ENCODE measurements at places on chromosomes 5 and 9.

DNA sequence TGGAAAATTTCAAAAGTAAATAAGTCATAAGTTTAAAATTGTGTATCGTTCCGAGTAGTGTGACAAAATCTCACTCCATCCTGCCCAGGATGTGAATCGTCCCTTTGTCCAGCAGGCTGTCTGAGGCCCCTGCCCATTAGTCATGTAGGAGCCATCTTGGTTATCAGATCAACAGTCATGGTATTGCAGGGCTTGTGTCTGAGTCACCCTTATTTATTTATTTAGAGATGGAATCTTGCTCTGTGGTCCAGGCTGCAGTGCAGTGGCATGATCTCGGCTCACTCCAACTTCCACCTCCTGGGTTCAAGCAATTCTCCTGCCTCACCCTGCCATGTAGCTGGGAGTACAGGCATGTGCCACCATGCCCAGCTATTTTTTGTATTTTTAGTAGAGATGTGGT, 30.2 kb downstream of the ITGA2 start:
- no peak for DNase-seq

DNA sequence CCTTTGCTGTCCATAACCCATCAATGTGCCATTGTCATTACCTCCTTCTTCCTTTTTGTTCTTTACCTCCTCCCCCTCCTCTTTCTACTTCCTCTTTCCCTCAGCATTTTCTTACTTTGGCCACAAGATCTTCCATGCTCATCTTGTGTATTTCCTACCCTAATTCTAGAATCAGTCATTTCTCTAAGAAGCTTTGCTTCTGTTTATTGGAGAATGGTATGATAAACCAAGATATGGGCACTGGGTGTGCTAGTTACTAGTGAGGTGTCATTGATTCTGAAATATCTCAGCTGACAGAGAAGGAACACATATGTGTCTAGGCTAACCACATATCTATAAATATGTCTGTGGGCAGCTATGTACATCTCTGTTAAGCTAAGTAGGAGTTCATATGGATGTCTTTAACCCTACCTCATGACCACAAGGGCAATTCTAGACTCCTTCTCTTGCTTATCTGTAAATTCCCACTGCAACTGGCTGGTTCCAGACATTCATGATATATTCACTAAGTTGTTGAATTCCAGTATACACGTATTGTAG, 2051.3 kb upstream of the CDH9 start:
- DNase-seq, result no peak

GRCh38 chr9:111759762-111760639, 34.7 kb downstream of the SHOC1 start:
- peak; percentile 57 for DNase-seq

DNA sequence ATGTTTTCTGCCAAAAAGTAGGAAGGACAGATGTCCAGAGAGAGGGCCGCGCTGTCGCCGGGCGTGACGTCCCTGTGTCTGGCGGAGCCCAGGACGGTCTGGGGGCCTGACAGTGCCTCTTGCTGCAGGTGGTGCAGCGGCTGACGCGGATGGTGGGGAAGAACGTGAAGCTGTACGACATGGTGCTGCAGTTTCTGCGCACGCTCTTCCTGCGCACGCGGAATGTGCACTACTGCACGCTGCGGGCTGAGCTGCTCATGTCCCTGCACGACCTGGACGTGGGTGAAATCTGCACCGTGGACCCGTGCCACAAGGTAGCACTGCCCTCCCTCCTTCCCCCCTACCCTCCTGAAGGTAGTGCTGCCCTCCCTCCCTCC, 7.8 kb downstream of the NELFB start:
- DNase-seq, result no peak

- no peak for DNase-seq
Measured at GRCh38 chr5:62138607-62139006, 167.4 kb upstream of the KIF2A start.

- no peak for DNase-seq
Measured at GRCh38 chr5:15885156-15885555, 294.4 kb downstream of the MARCHF11 start.

DNA sequence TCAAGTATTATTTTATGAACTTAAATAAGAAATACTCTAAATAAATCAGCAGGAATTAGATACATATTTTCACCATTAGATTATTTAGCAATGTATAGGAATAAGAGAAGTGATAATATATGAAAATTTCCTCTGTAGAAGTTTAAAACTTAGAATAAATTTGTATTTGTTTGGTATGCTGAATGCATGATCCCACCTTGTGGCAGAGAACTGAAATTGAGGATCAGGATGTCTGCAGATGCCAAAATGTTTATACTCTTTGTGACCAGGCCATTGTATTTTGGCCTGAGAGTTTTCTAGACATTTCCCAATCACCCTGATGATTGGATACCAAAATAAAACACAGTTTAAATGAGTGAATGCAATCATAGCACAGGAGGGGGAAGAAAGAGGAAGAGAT, 6.3 kb downstream of the TYRP1 start:
- no peak for DNase-seq

GRCh38 chr9:32783168-32783891, at the start of gene TMEM215:
Gene TMEM215, plus strand, starts transcription at chr9:32783540. Its CDS starts 644 bp downstream, at chr9:32784184.
- peak; percentile 78 for DNase-seq

- no peak for DNase-seq
Measured at GRCh38 chr5:140883373-140883772, 1.4 kb downstream of the PCDHA13 start.

DNA sequence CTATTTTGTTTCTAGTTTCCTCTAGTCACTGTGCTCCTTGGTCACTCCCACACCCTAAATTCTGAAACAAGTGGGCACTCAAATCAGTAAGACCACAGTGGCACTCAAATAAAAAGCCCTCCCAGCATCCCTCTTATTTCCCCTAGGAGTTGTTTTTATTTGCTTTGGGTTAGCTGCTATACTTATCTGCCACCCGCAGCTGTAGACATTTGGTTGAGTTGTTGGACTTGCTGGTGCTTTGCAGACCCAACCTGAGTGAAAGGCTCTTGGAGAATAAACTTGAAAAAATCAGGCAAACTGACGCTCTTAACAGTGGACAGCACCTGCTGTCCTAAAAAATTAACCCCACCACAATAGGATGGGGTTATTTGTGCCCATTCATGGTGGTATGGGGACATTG, 203.0 kb downstream of the SPATA31A6 start:
- DNase-seq, result no peak

DNA sequence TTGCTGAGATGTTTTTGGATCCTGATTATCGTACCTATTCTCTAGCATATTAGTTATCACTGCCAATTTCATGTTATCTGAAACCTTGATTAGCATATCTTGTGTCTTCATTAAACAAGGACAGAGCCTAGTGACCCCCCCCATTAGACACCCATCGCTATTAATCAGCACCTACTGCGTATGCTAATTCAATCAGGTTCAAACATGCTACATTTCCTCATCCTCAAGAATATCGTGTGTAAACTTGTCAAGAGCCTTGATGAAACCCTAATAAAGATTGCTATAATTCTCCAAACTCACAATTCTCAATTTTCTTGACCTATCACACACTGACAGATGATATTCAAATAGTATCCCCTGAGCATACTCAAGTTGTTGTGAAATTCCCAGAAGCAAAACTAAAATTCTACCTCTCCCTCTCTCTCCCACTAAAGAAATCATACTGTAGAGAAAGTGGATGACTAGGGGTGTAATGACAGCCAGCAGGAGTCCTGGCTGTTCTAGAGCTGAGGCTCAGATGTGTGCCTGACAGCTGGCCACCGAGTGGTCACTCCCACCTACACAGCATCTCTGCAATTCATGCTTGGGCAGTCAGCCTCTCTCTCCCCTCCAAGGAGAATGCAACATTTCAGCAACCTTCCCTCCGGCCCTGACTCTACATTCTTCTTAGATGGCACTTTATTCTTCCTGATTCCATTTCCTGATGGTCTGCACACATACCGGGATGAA, 9.2 kb upstream of the ZNF354A start:
- DNase-seq, result no peak

- DNase-seq, result no peak
Measured at GRCh38 chr5:10328323-10328722, 20.6 kb upstream of the CMBL start.

DNA sequence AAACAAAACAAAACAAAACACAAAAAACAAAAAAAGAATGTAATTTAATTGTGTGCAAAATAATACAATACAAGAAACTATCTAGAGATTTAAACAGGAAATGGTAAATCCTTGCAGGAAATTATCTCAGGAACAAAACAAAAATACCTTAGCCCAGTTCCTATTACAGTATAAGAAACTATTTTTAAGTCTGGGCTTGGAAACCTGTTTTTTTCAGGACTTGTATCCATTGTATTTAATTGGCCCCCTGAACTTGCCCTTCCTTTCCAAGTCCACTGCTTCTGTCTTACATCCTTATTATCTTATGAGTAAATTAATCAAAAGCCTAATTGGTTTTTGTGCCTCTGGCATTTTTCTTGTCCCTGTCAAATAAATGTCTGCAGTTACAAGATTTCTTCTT, 48.5 kb downstream of the ST8SIA4 start:
- no peak for DNase-seq

DNA sequence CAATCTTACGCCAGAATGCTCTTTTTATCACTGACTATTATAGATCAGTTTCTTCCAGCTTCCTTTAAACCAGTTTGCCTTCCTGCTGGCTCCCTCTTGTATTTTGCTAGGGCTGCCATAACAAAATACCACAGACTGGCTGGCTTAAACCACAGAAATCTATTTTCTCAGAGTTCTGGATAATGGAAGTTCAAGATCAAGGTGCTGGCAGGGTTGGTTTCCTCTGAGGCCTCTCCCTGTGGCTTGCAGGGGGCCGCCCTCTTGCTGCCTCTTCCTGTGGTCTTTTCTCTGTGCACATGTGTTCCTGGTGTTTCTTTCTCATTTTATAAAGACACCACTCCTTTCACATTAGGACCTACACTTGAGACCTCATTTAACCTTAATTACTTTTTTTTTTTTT, 6.8 kb upstream of the FXN start:
- no peak for DNase-seq

DNA sequence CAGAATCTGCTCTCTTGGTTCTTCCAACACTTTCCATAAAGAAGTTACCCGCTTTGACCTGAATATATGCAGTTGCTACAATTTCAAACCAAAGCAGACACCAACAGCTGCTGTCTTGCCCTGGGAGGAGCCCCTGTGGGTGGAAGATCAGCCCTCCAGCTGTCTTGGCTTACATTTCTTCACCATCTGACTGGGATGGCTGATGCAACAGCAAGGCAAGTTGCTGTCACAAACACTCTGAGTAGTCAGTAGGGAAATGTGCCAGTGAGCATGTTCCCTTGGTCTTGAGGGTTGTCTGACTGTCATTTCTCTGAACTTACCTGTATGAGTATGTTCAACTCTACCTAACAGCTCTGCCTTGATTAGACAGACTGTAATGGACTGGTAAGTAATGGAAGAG, 152.9 kb downstream of the SGCD start:
- DNase-seq, result no peak

GRCh38 chr5:131966551-131966950, 21.1 kb upstream of the MEIKIN start:
- no peak for DNase-seq

All from NCI-H526 (cell line).